Panc1 (cell line): ENCODE measurements at places on chromosomes 12 and 14. TPM values are rescaled to one million over a fixed set of nuclear protein-coding genes. Genes with fewer than 3 reads are reported as not detected.

Gene ESYT1
- 152 TPM for total RNA-seq

- DNase-seq: no peak
Observed at GRCh38 chr12:100326208-100326607, 30.7 kb upstream of the SLC17A8 start.

Gene RAB2B
- total RNA-seq: 17.0 TPM

Gene BMP4
- total RNA-seq: 0.87 TPM

GRCh38 chr12:26036877-26037276, 78.4 kb downstream of the RASSF8 start:
- no peak for DNase-seq

Gene TAS2R10
- 0.23 TPM for total RNA-seq

DNA sequence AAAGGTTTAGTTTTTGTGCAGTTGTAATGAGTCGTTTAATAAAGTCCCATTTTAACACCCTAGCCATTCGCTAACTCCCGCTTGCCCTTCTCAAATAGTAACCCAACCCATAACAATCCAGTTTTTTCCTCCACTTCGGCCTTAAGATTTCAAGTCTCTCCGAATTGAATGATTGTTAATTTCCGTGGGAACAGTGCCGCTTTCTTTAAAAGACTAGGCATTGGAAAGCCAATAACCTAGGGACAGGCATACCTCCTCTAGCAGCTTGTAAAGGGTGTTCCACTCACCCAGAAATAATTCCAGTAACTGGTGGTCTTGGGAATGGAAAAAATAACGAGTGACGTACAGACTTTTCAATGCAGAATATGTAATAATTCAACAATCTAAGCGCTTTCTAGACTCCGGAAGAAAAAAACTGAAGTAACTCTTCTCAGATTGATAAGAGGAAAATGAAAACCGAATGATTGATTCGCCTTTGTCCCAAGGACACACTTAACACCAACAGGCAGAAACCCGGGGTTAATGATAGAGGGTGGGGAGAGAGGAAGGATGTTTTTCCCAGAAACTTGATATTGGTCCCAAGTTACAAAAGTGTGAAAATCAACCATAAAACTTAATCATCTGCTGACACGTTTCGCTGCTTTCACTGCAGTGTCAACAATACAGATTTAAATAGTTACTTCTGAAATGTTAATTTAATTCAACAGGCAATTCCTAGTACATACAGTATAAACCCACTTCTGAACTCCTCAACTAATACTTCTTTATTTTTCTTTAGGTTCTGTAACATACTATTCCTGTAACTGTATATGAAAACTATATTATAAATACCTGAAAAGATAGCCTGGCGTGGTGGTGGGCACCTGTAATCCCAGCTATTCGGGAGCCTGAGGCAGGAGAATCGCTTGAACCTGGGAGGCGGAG, 1.0 kb upstream of the SINHCAF start:
- DNase-seq: no peak

Gene ZFHX2
- 2.4 TPM for total RNA-seq

- DNase-seq: no peak
Observed at GRCh38 chr14:54221971-54222370, 174.8 kb upstream of the CDKN3 start.

- DNase-seq: no peak
Observed at GRCh38 chr12:29167988-29168387, 18.9 kb downstream of the FAR2 start.

GRCh38 chr12:55931780-55932550, 1.0 kb downstream of the DGKA start:
- DNase-seq: no peak

DNA sequence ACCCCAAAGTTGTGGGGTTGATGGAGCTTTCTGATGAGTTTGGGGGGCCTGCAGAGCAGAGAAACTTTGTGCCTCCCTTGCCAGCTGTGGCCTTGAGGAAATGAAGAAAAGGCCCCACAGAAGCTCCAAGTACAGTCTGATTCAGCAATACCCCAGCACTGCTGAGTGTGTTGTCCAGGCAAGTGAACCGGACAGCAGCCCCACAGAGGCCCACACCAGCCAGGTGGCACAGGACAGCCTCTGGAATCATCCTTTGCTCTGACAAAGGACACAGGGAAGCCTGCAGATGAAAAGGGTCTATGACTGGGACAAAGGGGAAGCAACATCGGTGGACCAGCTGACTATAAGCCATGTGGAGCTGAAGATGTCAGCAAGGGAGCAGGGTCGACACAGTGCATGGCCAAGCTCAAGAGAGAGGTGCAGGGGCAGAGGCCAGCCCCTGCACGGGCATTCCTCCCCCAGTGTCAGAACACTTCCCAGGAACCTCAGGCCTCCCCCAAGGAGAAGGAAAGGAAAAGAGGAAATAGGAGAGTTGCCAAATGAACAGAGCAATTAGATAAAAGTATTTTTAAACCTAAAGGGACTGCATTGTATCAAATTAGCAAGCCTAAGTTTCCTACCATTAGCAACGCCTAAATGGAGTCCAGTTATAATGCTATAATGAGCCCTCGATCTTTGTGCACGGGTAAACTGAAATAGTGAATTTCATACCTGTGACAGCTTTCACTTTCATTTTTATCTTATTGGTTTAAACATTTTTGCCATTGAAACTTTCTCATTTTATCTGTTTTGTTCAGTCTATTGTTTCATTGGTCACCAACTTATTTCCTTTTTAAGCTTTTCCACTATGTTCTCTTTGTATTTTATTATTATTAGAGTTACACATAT, 46.3 kb upstream of the PTGDR start:
- DNase-seq: no peak

GRCh38 chr12:52381206-52381605, 4.2 kb downstream of the KRT84 start:
- no peak for DNase-seq

DNA sequence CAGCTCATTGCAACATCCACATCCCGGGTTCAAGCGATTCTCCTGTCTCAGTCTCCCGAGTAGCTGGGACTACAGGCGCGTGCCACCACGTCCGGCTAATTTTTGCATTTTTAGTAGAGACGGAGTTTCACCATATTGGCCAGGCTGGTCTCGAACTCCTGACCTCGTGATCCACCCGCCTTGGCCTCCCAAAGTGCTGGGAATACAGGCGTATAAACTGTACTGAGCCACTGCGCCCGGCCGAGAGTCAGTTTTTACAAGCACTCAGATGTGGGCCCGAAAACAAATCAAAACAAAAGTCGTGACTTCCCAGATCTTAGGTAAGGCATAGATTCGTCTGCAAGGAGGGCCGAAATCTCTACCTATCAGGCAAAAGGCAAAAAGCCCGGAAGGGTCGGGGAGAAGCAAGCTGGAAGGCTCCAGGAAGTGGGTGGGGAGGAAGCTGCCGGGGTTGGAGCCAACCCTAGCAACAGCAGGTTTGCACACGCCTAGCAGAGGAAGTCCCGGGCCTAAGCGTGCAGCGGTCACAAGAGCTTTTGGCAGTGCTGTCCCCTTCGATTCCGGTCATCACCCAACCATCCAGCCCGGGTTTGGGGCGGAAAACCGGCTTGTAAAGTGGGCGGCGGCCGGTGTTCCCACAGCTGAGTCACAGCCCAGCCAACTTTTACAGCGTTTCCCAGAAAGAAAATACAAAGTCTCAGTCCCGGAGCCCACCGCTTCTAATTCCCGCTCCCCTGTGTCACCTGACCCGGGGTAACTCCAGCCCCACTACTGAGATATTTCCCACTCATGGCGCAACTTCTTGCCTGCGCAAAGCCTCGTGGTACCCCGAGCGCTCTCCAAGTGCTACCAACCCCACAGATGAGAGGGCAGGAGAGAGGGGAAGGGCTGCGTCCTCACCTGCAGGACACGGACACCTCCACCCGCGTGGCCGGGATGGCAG, 583 bp downstream of the CPNE8 start:
- peak; percentile 75 for DNase-seq

DNA sequence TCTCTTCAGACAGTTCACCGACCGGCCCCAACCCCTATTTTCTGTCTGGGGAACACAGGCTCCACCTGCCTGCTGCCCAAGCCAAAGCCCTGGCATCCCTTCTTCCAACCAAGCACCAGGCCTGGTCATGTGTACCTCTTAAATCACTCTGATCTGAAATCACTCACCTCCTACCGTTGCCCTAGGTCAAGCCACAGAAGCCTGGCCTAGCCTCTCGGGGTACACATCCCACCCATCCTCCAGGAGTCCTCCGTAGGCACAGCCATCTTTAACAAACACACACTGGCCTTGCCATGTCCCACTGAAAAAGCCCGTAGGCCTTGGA, 81.8 kb downstream of the IRF2BPL start:
- no peak for DNase-seq

DNA sequence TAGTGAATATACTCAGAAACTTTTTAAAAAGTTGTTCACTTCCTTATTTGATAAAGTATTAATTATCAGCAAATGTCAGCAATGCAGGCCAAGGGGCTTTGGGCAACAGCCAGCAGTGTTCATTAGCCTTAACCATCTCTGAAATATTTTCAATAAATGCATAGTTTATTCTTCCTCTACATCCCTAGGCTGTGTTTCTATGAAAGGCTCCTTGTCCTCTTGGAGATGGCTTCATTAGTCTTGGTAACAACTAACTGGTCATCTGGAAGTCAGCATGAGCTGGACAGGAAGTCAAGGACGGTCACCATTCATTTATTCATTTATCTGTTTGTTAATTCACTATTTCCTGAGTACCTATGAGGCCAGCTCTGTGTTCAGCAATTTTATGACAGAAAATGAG, 124.0 kb upstream of the TMEM132D start:
- DNase-seq: no peak

Gene DACT1
- 0.15 TPM for total RNA-seq

DNA sequence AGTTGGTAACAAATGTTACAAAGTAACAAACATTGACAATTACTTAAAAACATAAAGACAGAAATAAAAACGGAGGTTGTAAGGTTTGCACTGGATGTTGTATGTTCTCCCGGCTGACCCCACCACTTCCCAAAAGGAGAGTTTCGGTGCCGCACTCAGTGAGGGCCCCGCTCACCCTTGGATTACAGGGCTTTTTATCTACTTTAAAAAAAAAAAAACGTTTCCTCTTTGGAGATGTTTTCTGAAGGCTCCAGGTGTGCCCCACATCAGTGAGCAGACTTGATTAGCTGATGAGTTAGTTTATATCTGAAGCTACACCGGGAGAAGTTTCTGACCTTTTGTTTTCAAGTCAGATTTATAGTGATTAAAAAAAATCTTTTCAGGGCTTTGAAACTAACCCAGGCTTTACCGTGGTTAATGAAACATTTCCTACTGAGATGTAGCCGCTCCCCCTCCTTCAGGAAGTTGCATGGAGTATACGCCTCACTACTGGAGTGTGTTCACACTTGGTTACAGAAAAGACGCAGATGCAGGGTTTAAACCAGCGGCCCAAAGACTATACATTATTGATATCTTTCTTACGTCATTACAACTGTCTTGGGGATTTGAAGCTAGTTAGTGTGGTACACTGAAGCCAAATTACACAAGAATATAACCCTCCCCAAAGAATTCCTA, 38.0 kb upstream of the BCL7A start:
- DNase-seq: no peak

DNA sequence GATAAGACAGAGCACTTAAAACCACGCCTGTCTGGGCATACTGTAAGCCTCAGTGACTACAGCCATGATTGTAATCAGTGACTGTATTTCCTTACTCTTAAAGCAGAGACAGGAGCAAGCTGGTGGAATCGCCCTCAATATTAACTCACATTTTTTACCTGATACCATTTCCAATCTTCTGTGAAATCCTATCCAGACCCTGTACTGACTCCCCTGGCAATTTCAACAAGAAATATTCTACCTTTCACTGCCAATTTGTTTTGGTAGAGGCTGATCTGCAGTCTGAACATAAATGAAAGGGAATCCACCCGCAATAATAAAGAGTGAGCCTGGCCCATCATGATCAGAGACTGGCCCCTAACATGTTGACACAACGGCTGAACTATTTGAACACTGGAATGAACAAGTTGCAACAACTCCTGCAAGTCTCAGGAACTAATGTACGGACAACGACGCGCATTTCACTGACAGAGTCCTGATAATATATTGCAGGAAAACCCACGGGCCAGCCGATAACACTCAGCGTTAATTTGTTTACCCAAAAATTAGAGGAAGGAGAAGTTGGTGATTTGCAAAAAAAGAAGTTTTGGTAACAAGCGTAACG, 195.5 kb upstream of the BTG1 start:
- DNase-seq: no peak

DNA sequence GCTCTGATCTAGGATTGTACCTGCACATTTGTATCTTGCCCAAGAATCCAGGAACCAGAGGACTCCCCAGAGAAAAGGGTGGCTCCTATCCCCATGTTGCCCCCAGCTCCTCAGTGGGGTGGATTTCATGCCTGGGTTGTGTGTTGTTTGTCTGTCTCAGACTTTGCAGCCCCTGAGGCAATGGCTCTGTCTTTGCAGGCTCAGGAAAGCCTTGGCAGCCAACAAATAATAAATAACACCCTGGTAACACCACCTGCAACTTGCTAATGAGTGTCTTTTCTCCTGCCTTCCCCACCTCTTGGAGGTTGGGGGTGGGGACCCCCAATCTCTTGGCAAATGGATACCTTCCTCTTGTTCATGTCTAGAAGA, 65.2 kb upstream of the CISTR start:
- DNase-seq: no peak

DNA sequence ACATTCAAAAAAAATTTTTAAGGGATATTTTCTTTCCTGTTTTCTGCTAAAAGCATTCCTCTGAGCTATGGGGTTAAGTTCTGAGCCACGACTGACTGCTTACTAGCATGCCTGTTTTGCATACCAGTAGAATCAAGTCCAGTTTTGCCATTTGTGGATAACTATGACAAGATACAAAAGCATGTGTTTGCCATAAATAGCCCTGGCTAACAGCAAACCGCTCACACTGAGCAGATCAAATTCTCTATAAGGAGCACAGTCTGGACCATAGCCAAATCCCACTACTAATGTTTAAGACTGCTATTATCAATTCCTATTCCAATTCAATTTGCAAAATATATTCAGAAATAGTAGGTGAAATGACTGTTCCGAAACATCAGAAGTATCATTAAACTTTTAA, 3.2 kb downstream of the CFL2 start:
- no peak for DNase-seq

DNA sequence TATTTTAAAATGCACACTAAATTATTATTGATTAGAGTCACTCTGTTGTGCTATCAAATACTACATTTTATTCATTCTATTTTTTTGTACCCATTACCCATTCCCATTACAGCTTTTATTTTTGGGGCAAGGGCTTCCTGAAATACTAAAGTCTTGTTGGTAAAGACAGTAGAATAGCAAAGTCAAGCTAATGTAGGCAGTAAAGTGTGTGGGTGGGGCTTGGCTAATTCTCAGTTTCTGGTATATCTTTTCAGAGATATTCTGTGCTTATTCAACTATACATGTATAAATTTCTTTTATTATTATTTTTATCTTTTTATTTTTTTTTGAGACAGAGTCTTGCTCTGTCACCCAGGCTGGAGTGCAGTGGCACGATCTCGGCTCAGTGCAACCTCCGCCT, 22.3 kb upstream of the PHC1 start:
- DNase-seq: no peak

Gene HCAR3
- total RNA-seq: not detected

DNA sequence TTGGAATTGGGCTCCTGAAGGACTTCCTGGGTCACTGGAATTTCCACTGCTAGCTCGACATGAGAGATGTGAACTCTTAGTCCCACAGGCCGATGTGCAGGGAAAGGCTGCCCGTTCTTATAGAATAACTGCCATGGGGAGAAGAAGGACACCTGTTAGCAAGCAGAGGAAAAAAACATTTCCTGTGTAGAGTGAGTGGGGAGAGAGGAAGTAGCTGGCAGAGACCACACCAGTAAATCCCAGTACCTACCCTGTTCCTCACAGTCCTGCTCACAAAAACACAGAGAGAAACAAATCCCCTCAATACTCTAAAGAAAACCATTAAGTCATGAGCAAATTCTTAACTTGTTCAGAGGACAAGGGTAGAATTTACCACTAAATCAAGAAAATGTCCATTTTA, 29.5 kb downstream of the AREL1 start:
- DNase-seq: no peak

Gene CHD8
- 64.7 TPM for total RNA-seq
